ENCODE measurements at places on chromosomes 12 and 14.

DNA sequence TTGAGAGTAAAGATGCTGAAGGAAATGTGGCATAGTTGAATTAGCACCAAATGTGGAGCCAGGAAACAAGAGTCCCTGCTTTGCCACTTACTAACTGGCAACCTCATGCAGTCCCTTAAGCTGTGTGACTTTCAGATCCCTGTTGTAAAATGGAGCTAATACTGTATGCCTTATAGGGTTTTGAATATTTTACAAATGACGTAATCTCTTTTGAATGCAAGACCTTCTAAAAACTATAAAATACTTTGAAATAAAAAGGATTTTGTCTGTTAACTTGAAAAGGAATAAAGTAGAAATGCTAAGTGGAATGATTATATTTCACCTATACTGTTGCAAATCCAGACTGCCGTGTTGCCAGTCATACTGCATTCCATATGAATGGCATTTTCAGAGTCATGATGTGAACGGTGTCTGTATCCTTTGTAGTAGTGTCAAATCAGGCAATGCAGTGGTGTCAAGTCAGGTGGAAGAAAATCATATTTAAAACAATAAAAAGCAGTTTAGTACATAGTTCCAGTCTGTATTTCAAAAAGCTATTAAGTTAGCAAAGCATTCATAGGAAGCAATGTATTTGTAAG, 21.3 kb downstream of the KCNA5 start:
- no peak for DNase-seq

GRCh38 chr12:47356129-47356700, 276.5 kb upstream of the AMIGO2 start:
- DNase-seq = no peak

- no peak for DNase-seq
Measured at GRCh38 chr12:9132008-9132535, 16.4 kb upstream of the A2M start.

GRCh38 chr12:12534166-12534866, 28.3 kb downstream of the DUSP16 start:
- DNase-seq = no peak

- no peak for DNase-seq
Measured at GRCh38 chr14:68660495-68660894, 132.4 kb downstream of the ZFP36L1 start.

DNA sequence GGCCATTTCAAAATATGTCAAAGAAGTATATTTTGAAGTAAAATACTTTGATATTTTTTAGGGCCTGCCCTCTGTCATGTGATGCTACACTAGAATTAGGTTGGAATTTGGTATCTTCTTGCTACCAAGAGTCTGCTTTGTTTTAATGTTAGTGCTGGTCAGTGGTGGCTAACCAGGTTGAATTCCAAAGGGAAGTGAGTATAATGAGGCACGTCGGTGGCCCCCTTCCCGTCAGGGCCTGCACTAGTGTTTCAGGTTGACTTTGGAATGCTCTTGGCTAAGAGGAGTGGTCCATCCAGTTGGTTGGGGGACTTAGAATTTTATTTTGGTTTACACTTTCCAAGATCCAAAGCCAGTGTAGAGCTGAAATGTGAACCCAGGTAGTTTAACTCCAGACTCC, 185.4 kb downstream of the NOVA1 start:
- DNase-seq = no peak

- DNase-seq = no peak
Measured at GRCh38 chr12:65330331-65330730, 51.8 kb downstream of the MSRB3 start.

GRCh38 chr12:31274520-31275300, 51.2 kb downstream of the SINHCAF start:
- DNase-seq = no peak

GRCh38 chr12:42140901-42141300, 3.8 kb downstream of the GXYLT1 start:
- DNase-seq = no peak

DNA sequence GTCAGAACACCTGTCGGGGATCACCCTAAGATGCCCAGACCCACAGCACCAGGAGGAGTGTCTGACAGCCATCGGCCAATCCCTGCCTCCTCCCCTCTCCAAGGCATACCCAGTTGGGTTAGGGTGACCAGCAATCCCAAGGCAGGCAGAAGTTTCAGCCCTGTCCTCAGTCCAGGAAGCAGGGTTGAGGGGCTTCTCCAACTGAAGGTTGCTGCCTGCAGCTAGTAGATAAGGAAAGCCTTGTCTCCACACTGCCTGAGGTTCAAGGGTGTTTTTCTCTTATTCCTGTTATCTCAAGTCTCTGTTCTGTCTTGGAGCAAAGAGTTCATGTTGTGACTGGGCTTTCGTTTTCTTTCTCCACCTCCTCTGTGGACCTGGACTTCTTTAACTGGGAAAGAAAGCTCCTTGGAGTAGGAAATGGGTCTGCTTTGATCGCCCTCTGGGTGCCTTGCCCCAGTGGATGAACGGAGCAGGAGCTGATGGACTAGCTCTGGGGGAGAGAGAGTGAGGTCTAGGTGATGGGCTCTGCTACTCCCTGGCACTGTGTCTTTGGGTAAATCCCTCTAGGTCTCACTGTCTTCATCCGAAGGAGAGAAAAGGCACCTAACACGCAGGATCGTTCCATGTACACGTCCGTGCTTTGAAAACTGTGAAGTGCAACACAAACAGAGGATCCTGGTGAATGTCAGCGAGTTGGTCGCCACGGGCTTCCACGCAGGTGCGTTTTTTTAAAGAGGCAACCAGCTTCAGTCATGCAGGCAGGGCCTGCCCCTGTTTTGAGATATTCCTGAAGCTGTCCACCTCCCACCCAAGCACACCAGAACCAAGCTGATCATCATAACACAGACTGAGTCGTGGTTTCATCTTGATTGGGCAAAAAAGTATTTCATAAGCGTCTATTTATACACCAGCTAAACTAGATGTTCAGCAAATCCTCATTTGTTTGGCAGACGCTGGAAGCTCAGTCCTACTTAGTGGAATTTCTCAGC, 52.5 kb upstream of the FOXN3 start:
- no peak for DNase-seq

DNA sequence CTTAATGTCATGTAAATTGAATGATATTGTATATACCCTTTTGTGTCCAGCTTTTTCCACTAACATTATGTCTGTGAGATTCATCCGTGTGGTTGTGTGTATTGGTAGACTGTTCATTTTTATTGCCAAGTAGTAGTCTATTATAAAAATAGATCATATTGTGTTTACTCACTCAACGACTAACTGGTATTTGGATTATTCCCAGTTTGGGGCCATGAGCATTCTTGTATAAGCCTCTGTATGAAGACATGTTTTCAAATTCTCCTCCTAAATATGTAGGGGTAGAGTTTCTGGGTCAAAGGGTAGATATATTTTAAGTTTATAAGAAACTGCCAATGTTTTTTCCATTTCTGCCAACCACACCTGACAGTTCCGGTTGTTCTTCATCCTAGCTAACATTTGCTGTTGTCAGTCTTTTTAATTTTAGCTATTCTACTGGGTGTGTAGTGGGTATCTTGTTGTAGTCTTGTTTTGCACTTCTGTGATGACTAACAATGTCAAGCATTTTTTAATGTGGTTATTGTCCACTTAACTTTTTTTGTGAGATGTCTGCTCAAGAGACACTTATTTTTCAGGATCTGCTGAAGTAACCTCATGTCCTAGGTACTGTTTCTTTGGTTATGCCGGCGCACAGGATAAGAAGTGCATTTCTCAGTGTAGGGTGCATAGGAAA, 93.2 kb downstream of the DACT1 start:
- no peak for DNase-seq

DNA sequence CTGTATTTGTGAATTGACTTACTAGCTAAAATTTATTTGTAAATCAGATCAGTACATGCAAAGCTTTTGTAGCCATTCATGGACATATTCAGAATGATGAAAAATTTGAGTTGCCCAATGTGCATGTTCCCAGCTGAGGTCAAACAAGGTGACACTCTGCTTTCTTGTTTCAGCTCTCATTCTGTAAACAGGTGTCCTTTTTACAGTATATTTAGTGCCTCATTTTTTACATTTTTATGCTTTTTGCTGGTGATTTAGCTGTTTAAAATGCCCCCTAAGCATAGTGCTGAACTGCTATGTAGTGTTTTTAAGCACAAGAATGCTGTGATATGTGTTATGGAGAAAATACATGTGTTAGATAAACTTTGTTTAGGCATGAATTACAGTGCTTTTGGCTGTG, 76.3 kb downstream of the MIA2 start:
- no peak for DNase-seq

DNA sequence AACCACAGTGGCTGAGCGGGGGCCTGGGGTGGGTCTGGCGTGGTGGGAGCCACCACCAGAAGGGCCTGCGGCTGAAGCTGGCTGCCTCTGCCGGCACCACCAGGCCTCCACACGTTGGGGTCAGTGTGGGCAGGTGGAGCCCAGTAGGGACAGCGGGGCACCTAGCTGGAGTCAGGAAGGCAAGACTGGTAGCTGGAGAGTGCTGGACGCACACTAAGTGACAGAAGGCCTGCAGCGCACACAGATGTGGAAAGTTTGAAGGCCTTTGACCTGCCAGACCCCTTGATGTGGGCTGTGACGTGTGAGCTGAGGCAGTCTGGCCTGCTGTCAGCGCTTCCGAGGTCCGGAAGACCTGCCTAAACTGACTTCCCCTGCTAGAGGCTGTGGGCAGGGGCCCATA, 26.3 kb downstream of the RIN3 start:
- DNase-seq = no peak

DNA sequence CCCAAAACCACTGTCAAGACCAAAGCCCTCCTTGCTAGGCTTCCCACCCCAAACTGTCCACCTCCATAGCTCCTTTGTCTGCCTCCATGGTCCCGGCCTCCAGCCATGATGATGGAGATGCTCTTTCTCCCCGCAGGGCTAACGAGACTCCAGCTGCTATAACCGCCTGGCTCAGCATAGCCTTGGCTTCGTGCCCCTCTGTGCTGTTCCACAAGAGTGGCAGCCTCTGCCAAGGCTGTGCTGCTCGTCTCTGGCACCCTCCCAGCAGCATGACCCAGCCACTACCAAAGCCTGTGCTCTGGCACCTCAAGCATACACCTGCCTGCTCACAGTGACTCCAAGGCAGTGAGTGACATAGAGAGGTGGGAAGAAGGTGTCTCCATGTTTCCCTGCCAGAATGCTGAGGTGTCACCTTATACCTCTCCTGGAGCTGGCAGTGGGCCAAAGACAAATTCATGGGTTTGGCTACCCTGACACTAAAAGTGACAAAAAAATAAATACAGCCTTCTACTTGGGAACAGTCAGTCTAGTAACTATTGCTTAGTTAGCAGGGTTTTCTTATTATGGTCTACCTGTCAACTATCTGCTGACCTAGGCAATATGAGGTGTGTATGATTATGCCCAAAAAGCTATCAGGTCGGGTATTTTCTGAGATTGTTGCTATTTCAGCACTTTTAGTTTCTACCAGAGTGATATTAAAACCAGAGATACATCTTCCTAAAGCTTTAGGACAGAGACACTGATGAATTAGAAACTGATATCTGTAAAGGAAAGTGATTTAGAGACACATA, 16.1 kb upstream of the KRT73 start:
- DNase-seq = no peak

DNA sequence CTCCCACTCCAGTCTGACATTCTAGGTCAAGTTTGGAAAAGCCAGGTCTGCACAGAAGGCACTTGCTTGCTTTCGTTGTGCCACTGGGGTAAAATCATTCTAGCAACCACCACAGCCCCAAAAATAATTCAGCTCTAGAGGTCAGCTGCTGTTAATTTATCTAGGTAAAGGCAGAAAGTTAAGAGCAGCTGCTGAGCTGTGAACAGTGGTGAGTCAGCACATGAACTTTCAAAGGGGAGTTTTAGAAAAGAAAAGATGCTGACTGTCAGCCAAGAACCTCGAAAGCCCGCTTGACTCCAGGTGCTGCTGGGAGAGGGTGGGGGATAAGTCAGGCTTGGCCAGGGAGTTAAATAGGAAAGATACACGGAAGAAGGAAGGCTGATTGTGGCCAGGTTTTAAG, 12.7 kb downstream of the CCDC197 start:
- no peak for DNase-seq

DNA sequence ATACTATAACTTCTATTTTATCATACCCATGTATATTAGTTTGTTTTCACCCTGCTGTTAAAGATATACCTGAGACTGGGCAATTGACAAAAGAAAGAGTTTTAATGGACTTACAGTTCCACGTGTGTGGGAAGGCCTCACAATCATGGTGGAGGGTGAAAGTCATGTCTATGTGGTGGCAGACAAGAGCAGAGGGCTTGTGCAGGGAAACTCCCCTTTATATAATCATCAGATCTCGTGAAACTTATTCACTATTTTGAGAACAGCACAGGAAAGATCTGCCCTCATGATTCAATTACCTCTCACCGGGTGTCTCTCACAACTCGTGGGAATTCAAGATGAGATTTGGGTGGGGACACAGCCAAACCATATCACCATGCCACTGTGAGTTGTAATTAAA, 135.8 kb downstream of the SYNE2 start:
- DNase-seq = no peak

- DNase-seq = no peak
Measured at GRCh38 chr14:61927060-61927459, 164.8 kb downstream of the SNAPC1 start.

- no peak for DNase-seq
Measured at GRCh38 chr14:30118992-30119640, 191.5 kb upstream of the PRKD1 start.

DNA sequence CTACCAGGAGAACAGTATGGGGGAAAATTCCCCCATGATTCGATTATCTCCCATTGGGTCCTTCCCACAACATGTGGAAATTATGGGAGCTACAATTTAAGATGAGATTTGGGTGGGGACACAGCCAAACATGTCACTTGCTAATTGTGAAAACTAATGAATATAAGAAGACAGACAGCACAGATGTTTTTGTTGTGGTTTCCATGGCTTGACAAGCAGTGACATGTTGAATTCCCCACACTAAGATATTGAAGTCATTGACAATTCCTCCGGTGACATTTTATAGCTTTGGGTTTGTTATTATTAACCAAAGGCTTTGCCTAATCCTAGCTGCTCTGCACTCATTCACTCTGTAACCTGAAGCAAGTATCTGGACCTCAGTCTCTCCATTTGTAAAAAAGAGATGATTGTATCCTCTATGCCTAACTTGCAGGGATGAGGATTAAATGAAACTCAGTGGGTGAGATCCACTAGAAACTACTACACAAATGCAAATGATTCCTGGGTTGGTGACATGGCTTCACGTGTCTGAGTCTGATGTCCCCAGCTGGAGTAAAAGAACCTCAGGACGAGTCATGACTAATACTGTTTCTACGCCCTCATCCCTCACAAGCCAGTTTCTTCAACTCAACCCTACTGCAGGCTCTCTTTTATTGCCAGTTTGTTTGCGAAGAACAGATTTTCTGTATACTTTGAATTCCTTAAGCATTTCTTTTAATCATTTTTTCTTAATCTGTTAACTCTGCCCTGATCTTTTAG, 71.6 kb downstream of the ASCL1 start:
- no peak for DNase-seq
